ENCODE measurements at places on chromosomes 6 and 20. TPM values are rescaled to one million over a fixed set of nuclear protein-coding genes. Genes with fewer than 3 reads are reported as not detected.

GRCh38 chr6:163626073-163626867 lies 211.8 kb downstream of the QKI start:
- no peak overlapping the region for H3K4me3 ChIP-seq
- no peaks in the 10 kb centered on the region for H3K27me3 ChIP-seq
- no peak overlapping the region for H3K27ac ChIP-seq
- DNase-seq, result no peak
- no peaks in the 10 kb centered on the region for H3K36me3 ChIP-seq

LAMP5 gene
- polyA plus RNA-seq, result not detected

DNA sequence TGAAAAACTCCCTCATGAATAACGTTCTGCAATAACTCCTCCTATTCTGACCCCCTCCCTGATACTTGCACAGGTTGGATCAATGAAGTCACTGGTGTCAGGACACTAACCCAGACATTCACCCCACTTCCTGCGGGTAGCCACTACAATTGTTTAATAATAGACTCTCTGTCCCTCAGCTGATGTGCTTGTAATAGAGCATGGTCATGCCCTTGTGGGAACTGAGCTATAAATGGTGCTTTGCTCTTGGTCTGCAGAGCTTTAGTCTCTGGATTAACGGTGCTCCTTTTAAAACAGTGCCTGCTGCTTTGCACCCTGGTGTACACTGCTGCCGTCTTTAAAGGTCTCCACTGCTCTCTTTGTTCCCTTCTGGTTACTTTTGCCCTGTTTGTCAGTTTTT lies 127.3 kb downstream of the BACH2 start:
- H3K27ac ChIP-seq, result no peak overlapping the region
- H3K4me3 ChIP-seq, result no peak overlapping the region
- no peak for DNase-seq
- no peaks in the 10 kb centered on the region for H3K36me3 ChIP-seq
- H3K27me3 ChIP-seq, result peaks cover 3% of the 10 kb centered on the region

DNA sequence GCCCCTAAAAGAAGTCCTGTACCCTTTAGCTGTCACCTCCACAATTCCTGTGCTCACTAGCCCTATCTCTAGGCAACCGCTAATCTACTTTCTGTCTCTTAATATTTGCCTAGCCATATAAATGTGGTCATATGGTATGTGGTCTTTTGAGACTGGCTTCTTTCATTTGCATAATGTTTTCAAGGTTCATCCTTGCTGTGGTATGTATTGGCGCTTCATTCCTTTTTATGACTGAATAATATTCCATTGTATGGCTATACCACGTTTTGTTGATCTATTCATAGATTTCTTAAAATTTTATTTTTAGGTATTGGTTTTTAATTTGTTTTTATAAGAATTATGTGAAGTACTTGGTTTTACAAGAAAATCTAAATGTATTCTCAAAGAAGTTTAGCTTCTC lies 70.0 kb downstream of the MAP3K4 start:
- no peak overlapping the region for H3K4me3 ChIP-seq
- H3K4me1 ChIP-seq, result no peaks in the 10 kb centered on the region
- no peaks in the 10 kb centered on the region for H3K27me3 ChIP-seq
- no peak overlapping the region for H3K27ac ChIP-seq
- no peak for DNase-seq

MUC22 gene
- polyA plus RNA-seq, result not detected

GRCh38 chr6:24831771-24832716 lies 33.3 kb upstream of the ARMH2 start:
- H3K4me1 ChIP-seq, result no peaks in the 10 kb centered on the region
- peaks cover 91% of the 10 kb centered on the region for H3K36me3 ChIP-seq
- no peaks in the 10 kb centered on the region for H3K27me3 ChIP-seq

DNA sequence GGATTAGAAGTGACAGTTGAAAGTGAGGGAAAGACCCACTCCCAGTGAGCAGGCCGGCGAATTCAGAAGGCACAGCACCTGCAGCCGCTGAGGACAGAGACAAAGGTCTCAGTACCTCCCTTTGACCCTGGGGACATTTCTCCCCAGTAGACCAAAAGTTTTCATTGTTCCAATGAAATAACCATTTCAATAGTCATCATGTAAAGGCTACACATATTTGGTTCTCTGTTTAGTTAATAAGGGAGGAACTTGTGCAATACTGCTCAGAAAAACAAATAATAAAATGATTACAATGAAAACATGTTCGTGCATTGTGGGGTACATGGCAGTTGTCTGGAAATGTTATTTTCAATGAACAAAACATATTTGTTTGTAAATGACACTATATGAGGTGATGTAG lies 52.5 kb downstream of the EDN1 start:
- no peak overlapping the region for H3K4me3 ChIP-seq
- H3K27me3 ChIP-seq, result peaks cover 1% of the 10 kb centered on the region
- H3K36me3 ChIP-seq, result no peaks in the 10 kb centered on the region
- no peak overlapping the region for H3K27ac ChIP-seq
- DNase-seq, result no peak

KIF3B gene
- 3.1 TPM for polyA plus RNA-seq

DNA sequence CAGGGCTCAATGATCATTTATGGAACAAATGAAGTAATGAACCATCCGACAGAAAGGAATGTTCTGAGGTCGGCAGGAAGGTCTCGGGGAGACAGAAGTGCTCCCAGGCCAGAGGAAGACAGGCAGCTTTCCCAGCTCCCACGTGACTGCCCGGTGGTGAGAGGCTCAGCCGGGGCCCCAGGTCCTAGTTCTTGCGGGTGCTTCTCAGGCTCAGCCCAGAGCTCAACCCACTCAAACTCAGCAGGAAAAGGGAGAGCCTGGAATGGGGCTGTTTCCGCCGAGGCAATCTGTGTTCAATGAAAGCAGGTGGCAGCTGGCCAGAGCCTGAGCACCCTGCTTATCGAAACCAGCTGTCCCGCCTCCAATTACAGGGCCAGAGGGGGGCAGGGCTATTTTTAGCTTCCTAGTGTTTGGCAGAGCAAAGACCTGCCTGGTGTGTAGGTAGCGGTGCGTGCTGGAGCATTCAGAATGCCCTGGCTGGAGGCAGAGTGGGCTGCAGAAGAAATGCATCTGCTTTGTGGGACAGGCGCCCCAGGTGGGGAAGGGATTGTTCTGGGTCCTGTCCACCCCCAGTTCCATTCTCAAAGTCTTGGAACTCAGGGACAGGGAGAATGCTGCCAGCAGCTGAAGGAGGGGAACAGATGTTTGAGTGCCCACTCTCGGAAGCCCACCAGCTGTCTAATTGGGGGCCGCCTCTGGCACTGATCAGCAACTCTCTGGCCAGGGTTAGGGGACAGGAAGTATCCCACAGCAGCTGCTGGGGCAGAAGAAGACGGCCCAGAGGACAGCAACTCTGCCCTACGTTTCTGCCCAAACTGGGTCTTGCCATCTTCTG lies 145.1 kb downstream of the PREX1 start:
- no peaks in the 10 kb centered on the region for H3K4me1 ChIP-seq
- no peak overlapping the region for H3K4me3 ChIP-seq
- H3K27me3 ChIP-seq, result no peaks in the 10 kb centered on the region

BRD2 gene
- 55.8 TPM for polyA plus RNA-seq

PRL gene
- 0.13 TPM for polyA plus RNA-seq

OR2H1 gene
- not detected for polyA plus RNA-seq

- no peaks in the 10 kb centered on the region for H3K27me3 ChIP-seq
- no peak for DNase-seq
- peaks cover 4% of the 10 kb centered on the region for H3K36me3 ChIP-seq
- peaks cover 12% of the 10 kb centered on the region for H3K4me1 ChIP-seq
- no peak overlapping the region for H3K4me3 ChIP-seq
Observed at GRCh38 chr6:4805553-4806336, 29.5 kb downstream of the CDYL start.

- peaks cover 3% of the 10 kb centered on the region for H3K36me3 ChIP-seq
- no peak overlapping the region for H3K4me3 ChIP-seq
- H3K27me3 ChIP-seq, result no peaks in the 10 kb centered on the region
- DNase-seq, result no peak
Observed at GRCh38 chr6:156994215-156995076, 217.3 kb downstream of the ARID1B start.

GRCh38 chr6:160070427-160070826 lies 51.2 kb upstream of the SLC22A1 start:
- H3K4me1 ChIP-seq, result peaks cover 16% of the 10 kb centered on the region
- peaks cover 79% of the 10 kb centered on the region for H3K36me3 ChIP-seq
- H3K27me3 ChIP-seq, result no peaks in the 10 kb centered on the region

DNA sequence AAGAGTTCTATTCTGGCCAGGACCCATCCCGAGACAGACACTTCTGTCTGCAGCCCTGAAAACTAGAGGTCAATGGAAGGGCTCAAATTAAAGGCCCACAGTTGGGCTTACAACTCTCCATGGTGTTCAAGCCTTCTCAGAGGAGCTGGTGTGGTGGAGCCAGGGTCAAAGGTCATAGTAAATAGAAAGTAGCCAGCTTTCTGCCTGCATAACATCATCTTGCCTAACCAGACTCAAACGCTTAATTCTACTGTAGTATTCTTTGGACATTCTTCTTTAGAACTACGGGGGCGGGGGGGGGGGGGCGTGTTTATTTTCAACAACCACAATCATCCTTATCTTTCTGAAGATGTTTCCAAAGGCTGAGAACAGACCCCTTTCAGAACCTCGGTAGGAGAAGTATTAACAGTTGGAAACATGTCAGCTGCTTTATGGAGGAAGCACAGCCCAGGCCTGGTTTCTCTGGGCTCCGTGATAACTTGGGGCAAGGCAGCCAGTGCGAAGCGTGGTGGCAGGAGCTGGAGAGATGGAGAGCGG lies 1.5 kb upstream of the RREB1 start:
- H3K27me3 ChIP-seq, result no peaks in the 10 kb centered on the region
- no peaks in the 10 kb centered on the region for H3K36me3 ChIP-seq
- peaks cover 29% of the 10 kb centered on the region for H3K4me1 ChIP-seq
- H3K27ac ChIP-seq, result peak overlapping the region; percentile 68
- DNase-seq, result no peak

- no peaks in the 10 kb centered on the region for H3K36me3 ChIP-seq
- H3K4me3 ChIP-seq, result no peak overlapping the region
- H3K4me1 ChIP-seq, result no peaks in the 10 kb centered on the region
- no peaks in the 10 kb centered on the region for H3K27me3 ChIP-seq
- no peak overlapping the region for H3K27ac ChIP-seq
Observed at GRCh38 chr6:146470091-146470770, 73.4 kb upstream of the RAB32 start.

PNPLA1 gene
- not detected for polyA plus RNA-seq

DNA sequence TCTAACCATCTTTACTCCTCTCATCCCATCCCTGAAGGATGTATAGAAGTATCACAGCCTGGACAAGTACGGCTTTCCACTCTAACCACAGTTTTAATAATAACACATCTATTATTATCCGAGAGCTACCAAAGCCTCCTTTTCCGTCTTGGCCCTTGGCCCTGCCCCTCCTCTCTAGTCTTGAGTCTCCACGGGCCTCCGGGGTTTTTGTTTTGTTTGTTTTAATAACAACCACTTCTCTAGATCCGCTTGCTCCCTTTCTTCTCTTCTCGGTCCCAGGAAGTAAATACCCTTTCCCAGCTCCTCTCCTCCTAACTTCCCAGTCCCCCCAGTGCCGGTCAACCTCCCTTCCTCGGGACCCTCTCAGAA lies 661 bp downstream of the LCA5 start:
- peaks cover 11% of the 10 kb centered on the region for H3K4me1 ChIP-seq
- H3K27ac ChIP-seq, result no peak overlapping the region
- H3K36me3 ChIP-seq, result no peaks in the 10 kb centered on the region
- peak overlapping the region; percentile 43 for H3K4me3 ChIP-seq
- no peak for DNase-seq
- H3K27me3 ChIP-seq, result peaks cover 10% of the 10 kb centered on the region

DNA sequence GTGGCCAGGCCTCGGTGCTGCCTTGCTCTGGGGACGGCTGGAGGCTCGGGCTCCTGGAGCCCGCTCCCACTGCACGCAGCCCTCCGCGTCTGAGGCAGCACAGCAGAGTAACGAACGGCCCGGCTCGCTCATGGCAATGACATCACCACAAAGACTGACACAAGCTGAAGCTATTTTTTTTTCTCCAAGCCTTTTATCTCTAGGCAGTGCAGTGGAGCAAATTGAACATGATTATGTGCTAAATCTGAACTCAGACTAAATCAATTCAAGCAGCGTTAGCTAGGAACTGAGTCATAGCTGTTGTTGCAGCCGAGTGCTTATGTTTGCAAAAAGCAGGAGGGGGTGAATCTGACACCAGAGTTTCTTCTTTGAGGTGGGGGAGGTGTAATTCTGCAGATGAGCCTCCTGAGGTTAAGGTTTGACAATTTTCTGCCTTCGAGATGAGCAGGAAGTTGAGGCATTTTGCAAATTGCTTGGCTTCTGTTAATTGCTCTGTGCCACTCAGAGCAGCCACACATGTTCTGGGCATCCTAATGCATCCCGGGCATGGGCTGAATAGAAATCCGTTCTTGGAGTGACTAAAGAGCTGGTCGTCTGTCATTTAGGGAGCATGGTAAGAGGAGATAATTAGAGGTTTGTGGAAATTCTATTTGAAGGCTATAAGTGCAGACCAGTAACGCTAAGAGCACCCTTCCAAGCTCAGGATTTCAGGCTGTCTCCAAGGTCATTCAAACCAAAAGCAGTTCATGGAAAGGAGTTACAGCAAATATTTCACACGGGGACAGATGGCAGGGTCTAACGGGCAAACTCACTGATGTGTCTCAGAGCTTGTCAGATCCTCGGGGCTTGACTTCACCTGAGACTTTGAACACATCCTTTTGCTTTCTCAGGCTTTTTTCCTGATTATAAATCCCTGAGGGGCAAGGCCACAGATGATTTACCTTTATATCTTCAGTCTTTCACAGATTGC lies 155.1 kb upstream of the ENPP5 start:
- no peak overlapping the region for H3K4me3 ChIP-seq
- no peaks in the 10 kb centered on the region for H3K36me3 ChIP-seq
- no peak overlapping the region for H3K27ac ChIP-seq
- H3K4me1 ChIP-seq, result no peaks in the 10 kb centered on the region

BMP2 gene
- polyA plus RNA-seq, result not detected

GRCh38 chr6:54085541-54085940 lies 25.7 kb upstream of the MLIP start:
- H3K27ac ChIP-seq, result no peak overlapping the region
- no peak for DNase-seq
- H3K36me3 ChIP-seq, result no peaks in the 10 kb centered on the region
- no peaks in the 10 kb centered on the region for H3K27me3 ChIP-seq
- H3K4me3 ChIP-seq, result no peak overlapping the region

TP53TG5 gene
- polyA plus RNA-seq, result 0.18 TPM

GRCh38 chr6:40968620-40969164 lies 70.3 kb downstream of the UNC5CL start:
- H3K4me1 ChIP-seq, result no peaks in the 10 kb centered on the region
- no peak overlapping the region for H3K27ac ChIP-seq
- no peaks in the 10 kb centered on the region for H3K36me3 ChIP-seq
- no peak for DNase-seq
- peaks cover 3% of the 10 kb centered on the region for H3K27me3 ChIP-seq

IYD gene
- not detected for polyA plus RNA-seq

MMS22L gene
- polyA plus RNA-seq, result 3.8 TPM

LTB gene
- polyA plus RNA-seq, result 1,104 TPM

PRR18 gene
- not detected for polyA plus RNA-seq

- H3K27me3 ChIP-seq, result peaks cover 1% of the 10 kb centered on the region
- H3K27ac ChIP-seq, result no peak overlapping the region
- no peaks in the 10 kb centered on the region for H3K36me3 ChIP-seq
Observed at GRCh38 chr20:48247961-48248360, 462.7 kb upstream of the SULF2 start.

GRCh38 chr6:100202417-100203194 lies 208.6 kb upstream of the MCHR2 start:
- no peaks in the 10 kb centered on the region for H3K27me3 ChIP-seq
- H3K36me3 ChIP-seq, result no peaks in the 10 kb centered on the region
- DNase-seq, result no peak
- no peak overlapping the region for H3K27ac ChIP-seq

KCNK5 gene
- 0.34 TPM for polyA plus RNA-seq

FOXF2 gene
- not detected for polyA plus RNA-seq

Measured in CD4-positive, CD25-positive, alpha-beta regulatory T cell (primary cell).